ENCODE measurements at places on chromosomes 3 and 15.

GRCh38 chr15:89441295-89441812, 55.0 kb downstream of the RHCG start:
- DNase-seq, result no peak

DNA sequence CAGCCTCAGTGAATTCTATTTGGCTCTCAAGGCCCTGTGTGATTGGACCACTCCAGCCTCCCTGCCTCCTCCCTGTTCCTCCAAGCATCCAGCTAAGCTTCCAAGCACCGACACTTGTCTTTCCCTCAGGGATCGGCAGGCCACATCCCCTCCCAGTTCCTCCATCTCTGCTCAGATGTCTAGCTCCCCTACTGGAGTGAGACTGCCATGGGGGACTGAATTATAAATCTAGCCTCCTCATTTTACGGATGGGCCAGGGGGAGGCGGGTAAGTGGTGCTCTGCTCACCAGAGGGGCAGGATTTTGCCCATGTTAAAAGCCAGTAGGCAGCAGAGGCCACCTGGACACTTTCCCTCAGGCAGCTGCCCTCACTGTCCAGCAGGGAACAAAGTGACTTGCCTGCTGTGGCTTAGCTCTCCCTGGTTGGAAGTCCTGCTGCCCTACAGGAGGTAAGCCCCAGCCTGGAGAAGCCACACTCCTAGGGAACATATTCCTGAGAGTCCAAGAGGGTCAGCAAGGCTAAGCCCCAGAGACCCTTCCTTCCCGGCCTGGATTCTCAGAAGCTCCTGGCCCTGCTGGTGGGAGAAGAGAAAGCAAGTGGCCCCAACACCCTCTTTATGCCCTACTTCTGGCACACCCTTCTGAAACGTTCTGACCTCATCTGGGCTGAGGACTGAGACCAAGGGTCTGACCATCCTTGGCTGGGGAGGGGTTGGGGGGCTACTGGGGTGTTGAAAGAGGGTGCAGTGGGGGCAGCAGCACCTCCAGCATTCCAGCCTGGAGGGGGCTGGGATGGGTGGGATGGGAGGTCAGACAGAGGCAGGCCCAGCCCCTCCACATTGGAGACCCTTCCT, 9.1 kb upstream of the HHATL start:
- DNase-seq, result no peak

- DNase-seq, result no peak
Measured at GRCh38 chr15:69344238-69344637, 45.5 kb downstream of the PAQR5 start.

GRCh38 chr3:66419036-66419435, 81.8 kb downstream of the LRIG1 start:
- no peak for DNase-seq

DNA sequence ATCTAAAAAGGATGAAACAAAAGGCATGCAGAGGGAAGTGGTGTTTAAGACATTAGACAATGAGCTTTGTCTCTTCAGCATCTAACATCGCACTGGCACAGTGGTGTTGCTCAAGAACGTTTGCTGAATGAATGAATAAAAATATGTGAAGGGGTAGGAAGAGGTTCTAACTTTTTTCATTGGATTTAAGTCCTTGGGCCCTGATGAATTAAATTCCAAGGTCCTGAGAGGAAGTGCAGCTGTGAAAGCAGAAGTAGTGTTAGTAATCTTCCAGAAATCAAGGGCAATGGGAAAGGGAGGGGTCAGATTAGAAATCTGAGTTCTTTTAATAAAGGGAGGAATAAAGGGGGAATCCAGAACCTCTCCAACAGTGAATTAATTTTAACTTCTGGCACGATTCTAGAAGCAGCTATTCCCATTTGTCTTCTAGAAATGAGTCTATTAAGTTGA, 29.6 kb downstream of the TLNRD1 start:
- no peak for DNase-seq

DNA sequence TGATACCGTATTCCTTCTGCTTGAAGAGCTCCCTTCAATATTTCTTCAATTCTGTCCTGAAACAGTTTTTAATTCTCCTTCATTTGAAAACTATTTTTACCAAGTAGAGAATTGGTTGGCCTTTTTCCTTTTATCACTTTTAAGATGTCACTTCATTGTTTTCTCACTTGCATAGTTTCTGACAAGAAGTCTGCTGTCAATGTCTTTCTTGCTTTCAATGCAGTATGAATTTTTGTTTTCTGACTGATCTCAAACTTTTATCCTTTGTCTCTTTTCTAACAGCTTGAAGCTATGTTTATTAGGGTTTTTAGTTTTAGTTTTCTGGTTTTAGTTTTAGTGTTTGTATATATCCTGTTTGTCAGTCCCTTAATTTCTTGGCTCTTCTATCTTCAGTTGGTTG, 364.8 kb upstream of the TPRG1 start:
- DNase-seq, result no peak

- DNase-seq, result no peak
Measured at GRCh38 chr3:195597229-195597628, 13.5 kb upstream of the APOD start.

DNA sequence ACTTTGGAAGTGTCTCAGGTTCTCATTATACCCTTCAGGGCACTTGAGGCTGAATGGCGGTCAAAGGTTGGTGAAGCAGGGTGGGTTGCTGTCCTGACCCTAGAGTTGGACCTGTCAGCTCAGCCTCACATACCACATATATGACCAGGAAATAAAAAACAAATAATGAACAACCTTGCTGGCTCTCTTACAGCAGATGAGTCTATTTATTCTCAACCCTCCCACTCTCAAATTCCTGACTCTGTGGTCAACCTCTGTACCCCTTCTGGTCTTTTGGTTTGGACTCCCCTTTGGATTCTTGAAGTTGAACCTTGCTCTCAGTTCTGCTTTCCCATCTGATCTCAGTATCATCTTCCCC, 16.9 kb downstream of the PPP2R3A start:
- no peak for DNase-seq

GRCh38 chr3:132284781-132285619, 32.2 kb upstream of the ACP3 start:
- DNase-seq, result no peak
